ENCODE measurements at places on chromosomes 3 and 15.

DNA sequence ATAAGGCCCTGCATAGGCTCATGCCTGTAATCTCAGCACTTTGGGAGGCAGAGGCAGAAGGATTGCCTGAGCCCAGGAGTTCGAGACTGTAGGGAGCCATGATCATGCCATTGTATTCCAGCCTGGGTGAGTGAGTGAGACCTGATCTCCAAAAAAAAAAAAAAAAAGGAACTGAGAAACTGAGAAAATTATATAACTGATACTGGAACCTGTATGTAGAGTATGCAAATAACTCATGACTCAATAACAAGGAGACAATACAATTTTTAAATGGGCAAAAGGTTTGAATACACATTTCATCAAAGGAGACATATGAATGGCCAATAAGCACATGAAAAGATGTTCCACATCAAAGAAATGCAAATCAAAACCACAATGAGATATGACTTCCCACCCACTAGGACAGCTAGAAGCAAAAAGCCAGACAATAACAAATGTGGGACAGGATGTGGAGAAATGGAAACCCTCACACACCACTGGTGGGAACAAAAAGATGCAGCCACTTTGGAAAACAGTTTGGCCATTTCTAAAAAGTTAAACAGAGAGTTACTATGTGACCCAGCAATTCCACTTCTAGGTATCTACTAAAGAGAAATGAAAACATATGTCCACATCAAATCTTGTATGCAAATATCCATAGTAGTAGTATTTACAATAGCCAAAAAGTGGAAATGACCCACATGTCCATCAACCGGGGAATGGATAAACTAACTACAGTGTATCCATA is 70.7 kb downstream of the IQSEC1 start:
- DNase-seq = peak; percentile 58

- no peak for DNase-seq
Observed at GRCh38 chr15:38168467-38169070, 84.1 kb upstream of the SPRED1 start.

DNA sequence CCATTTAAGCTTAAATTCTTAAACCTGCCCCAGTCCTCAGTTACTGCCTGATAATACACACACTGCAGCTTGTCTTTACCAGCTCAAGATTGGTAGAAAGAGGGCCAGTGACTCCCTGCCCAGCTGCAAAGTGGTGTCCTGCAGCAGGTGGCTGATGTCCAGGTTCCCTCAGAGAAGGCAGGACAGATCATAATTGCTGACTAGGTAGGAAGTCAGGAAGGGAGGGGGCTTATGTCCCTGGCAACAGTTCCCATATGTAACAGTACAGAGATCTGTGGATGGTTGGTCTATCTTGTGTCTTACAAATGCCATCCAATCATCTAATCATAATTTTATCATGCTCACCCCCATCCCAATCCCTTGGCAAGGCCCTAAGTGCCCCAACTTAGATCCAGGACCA is 492.1 kb upstream of the PPP2R3A start:
- DNase-seq = no peak

GRCh38 chr15:76947454-76947853 is 15.9 kb downstream of the RCN2 start:
- DNase-seq = no peak

DNA sequence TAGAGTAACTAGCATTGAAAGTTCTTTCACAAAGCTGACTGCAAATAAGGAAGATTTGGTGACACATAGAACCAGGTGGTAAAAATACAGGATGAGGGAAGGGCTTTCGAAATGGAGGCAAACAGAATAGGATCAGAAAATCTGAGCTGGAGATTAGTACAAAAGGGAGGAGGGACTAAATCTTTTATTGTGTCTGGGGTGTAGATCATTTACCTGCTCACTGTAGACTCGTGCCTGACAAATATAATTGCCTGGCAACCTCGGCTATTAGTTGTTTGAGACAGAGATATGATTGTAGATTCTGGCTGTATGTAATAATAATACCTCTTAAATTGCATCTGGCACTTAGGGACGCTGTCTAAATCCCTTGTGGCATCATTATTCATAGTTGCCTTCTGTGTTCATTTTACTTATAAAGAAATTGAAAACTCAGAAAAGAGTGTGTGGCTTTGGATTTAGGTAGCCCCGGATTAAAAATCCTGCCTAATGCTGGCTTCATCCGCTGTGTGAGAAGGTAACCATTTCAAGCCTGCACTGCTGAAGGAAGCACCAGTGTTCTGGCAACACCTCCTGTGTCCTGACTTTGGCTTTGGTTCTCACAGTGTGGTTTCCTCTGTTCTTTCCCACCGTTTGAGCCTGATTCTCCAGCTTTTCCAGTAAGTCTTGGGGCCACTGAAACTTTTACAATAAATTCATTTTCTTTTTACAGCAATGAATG is 25.0 kb upstream of the GPR160 start:
- no peak for DNase-seq

DNA sequence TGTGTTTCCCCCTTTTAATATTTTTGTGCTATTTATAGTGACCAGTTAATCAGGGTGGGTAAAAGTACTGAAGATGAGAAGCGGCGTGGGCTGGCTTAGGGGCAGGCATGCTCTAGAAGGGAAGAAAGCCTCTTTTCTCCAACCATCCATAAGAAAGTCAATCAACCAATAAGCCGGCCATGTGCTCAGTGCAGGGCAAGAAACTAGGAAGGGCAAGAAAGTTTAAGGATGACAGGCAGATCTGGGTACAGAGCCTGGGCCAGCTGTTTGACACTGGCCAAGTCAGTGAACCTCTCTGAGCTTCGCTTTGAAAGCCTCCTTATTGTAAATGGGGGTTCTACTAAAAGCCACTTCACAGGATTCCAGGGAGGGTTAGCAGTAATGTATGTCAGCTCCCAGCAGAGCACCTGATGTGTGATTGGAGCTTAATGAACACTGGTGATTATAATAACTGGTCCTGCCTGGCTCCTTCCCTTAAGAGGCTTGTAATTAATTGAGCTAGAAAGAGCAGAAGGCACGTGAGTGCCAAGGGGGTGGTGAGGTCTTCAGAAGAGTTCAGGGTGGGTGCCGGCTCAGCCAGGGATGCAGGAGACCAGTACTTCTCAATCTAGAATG is 5.7 kb upstream of the CHRNA3 start:
- no peak for DNase-seq

- DNase-seq = no peak
Observed at GRCh38 chr3:117586161-117586560, 876.6 kb downstream of the TUSC7 start.

GRCh38 chr15:89419370-89419984 is 76.9 kb downstream of the RHCG start:
- DNase-seq = no peak

DNA sequence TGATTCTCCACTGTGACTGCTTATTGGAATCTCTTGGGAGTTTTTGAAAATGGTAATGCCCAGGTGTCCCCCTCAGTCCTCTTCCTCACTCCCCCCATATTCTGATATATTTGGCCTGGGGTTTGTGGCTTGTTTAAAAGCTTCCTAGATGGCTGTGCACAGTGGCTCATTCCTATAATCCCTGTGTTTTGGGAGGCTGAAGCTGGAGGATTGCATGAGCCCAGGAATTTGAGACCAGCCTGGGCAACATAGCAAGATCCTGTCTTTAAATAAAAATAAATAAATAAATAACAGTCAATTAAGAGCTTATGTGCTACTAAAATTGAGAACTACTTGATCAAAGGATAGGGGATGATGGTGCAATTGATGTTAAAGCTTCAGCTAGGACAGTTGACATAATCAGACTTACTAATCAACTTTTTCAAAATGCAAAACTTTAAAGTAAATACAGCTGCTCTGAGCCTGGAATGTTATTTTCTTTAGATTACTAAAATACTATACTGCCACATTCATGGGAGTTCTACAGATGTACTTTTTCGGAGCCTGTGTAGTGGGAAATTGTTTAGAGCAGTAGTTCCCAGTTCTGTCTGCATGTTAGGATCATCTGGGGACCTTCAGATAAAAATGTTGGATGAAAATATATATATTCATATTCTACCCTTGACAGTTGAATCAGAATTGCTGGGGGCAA is 33.4 kb downstream of the ARIH1 start:
- no peak for DNase-seq

DNA sequence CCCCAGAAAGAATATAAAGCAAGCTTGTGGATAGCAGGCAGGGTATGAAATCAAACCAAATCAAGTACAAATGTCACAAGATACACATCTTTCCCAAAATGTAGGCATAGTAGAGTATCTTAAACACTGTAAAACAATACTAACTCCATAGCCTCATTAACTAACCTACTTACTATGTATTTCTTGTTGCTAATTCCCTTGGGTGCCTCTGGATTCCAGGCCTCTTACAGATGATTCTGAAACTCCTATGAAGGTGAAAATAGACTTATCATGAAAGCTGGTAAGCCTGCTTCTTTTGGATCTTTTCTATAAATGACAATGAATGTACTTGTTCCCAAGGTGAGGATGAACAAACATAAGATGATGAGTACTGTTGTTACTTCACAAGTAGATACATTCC is 93.8 kb downstream of the FRMD5 start:
- no peak for DNase-seq

DNA sequence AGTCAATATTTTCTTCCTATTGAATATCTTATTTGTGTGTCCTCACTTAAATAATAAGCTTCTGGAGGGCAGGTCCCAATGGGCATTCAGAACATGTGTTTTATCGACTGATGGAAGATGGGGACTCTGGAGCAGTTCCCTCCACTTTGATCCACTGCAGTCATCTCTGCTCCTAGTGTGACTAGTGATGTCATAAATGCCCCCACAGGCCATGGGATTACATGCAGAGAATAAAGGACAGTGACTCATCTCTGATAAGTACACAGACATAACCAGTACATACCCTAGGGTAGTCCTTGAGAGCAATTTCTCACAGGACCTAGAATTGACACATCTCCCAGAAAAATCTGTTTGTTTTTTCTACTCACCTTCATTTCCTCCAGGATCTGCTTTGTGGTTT is 49.4 kb upstream of the FMN1 start:
- DNase-seq = no peak

DNA sequence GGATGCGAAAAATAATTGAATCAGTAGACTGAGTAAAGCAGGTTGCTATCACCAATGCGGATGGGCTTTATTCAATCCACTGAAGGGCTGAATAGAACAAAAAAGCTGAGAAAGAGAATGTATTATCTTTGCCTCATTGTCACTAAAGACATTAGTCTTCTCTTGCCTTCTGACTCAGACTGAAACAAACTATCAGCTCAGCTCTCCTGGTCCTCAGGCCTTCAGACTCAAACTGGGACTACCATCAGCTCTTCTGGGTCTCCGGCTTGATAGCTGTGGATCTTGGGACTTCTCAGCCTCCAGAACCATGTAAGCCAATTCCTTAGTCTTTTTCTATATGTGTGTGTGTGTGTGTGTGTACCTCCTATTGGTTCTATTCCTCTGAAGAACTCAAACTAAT is 12.6 kb downstream of the IFT57 start:
- DNase-seq = no peak

DNA sequence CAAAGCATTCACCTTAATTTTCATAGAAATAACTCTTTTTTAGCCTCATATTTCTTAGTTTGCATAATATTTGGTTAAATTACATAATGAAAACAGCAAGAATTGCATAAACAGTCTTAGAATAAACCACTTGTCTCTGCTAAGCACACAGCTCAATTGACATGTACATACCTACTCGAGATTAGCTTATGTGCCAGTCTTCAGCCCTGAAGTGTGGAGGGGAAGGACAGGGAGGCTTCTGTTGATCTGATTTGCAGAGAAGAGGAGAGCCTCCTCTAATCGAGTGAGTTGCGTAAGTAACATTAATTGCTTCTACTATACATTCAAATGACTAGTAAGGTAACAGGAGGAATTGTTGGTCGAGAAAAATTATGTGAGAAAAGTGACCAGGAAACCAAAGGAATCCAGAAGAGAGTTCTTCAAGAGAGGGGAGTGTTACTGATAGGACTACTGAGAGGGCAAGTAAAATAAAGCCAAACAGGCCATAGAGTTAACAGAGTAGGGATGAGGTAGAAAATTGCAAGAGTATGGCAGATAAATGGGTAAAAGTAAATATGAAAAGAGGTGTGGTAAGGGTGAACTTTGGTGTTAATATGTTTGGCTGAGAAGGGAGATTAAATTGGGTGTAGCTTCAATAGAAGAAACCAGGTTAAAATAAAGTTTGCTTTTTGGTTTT is 7.1 kb upstream of the GOLIM4 start:
- DNase-seq = no peak

- DNase-seq = no peak
Observed at GRCh38 chr3:14506626-14507304, 33.4 kb downstream of the GRIP2 start.

- no peak for DNase-seq
Observed at GRCh38 chr3:72996121-72996472, 514 bp upstream of the PPP4R2 start.

DNA sequence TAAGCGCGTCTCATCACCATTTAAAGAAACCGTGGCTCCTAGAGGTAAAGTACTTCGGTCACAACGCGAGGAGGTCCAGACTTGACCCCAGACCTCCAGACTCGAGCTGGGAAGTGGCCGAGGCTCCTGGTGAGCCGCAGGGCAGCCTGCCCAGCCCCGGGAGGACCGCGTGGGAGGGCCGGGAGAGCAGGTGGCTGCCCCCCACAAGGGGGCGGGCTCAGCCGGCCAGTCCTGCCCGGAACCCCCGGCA is at the start of gene SLC27A2:
TSS of gene SLC27A2 (plus strand) at position 228 of the 250 bp plus-strand sequence. CDS start 232 bp downstream, outside the sequence.
- no peak for DNase-seq

GRCh38 chr15:25767356-25768151 is 95.6 kb downstream of the ATP10A start:
- DNase-seq = no peak

GRCh38 chr15:98796685-98797357 is 148.5 kb downstream of the IGF1R start:
- DNase-seq = no peak

DNA sequence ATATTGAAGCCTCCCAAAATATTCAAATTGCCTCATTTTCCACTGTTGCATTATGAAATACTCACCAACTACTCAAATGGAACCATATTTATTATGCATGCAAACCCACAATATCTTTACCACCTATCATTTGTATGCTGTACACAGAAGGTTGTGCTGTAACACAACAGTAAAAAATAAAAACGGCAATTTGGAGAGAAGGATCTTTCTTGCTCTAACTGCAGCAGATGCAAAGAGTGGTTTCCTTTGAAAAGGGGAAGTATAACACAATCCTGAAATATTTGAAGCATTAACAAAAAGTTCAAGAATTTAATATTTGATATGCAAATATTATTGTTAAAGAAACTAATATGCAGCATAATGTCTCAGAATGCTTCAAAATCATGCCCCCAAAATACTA is 244.5 kb upstream of the SUCLG2 start:
- DNase-seq = no peak

GRCh38 chr3:78986416-78987101 is 781.2 kb downstream of the ROBO1 start:
- DNase-seq = no peak

Data from CD4-positive, alpha-beta T cell treated with Interleukin-10 for 1 hour (primary cell).